Adrenal gland (tissue), 19 donors: ENCODE measurements at places on chromosomes 7 and 10. TPM values are rescaled to one million over a fixed set of nuclear protein-coding genes. Genes with fewer than 3 reads are reported as not detected.
A peak's percentile ranks its signal among the peaks of the same experiment; 100 is the strongest.

The CLDN3 gene
- total RNA-seq, result 0.52 TPM

The HTR5A gene
- total RNA-seq, result not detected

The HMX3 gene
- total RNA-seq, result not detected

The CPVL gene
- 45.4 TPM for total RNA-seq

The UCMA gene
- total RNA-seq, result not detected

The AKR1C8 gene
- total RNA-seq, result not detected

The SEMA3A gene
- total RNA-seq, result 8.4 TPM

The IRF5 gene
- 10.7 TPM for total RNA-seq

The RBM20 gene
- 0.13 TPM for total RNA-seq

DNA sequence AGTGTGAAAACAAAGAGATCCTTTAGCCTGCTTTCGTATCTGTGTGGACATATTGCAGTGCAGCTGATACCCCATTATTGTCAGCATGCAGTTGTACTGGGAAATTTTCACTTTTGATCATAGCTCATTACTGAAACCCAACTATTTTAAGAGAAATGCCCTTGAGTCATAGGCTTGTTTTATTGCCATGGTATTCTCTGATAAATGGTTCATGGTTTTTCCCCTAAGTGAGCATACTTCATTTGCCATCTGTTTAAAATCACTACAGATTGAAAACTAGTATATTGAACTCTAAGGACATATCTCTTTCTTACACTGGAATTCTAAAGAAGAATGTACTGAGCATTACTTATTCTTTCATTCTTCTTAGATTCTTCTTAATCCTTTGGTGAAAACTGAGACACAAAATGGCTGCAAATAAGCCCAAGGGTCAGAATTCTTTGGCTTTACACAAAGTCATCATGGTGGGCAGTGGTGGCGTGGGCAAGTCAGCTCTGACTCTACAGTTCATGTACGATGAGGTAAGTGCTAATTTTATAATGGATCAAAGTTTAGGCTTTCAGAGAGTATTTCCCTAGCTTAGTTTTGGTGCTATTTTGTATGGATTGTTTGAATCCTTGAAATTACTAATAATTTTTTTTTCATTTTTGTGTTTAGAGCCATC is 63.0 kb downstream of the RALA start:
- no peaks in the 10 kb centered on the region for H3K36me3 ChIP-seq
- no peak overlapping the region for H3K4me3 ChIP-seq
- H3K27ac ChIP-seq, result no peak overlapping the region
- peaks cover 41% of the 10 kb centered on the region for H3K4me1 ChIP-seq
- no peak for DNase-seq

DNA sequence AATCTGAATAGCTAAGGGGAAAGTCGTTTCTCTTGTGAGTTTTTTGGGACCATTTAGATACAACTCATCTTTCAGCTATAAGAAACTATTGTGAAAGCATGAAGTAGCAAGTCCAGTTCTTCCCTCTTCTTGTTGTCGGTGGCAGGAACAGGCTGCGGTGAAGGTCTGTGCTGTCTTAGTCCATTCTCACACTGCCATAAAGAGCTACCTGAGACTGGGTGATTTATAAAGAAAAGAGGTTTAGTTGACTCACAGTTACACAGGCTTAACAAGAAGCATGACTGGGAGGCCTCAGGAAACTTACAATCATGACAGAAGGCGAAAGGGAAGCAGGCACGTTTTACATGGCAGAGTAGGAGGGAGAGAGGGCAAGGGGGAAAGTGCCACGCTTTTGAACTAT is 261.8 kb downstream of the GATA3 start:
- no peak overlapping the region for H3K4me3 ChIP-seq
- DNase-seq, result no peak
- no peaks in the 10 kb centered on the region for H3K36me3 ChIP-seq
- no peak overlapping the region for H3K27ac ChIP-seq
- H3K4me1 ChIP-seq, result no peaks in the 10 kb centered on the region

GRCh38 chr7:140857048-140857447 is 67.7 kb downstream of the BRAF start:
- no peaks in the 10 kb centered on the region for H3K27me3 ChIP-seq
- no peak for DNase-seq
- H3K36me3 ChIP-seq, result no peaks in the 10 kb centered on the region
- H3K4me1 ChIP-seq, result no peaks in the 10 kb centered on the region
- no peak overlapping the region for H3K4me3 ChIP-seq

GRCh38 chr10:14822879-14823755 is 14.7 kb downstream of the CDNF start:
- no peak overlapping the region for H3K4me3 ChIP-seq
- H3K27ac ChIP-seq, result no peak overlapping the region
- peak; percentile 54 for DNase-seq
- H3K4me1 ChIP-seq, result no peaks in the 10 kb centered on the region

DNA sequence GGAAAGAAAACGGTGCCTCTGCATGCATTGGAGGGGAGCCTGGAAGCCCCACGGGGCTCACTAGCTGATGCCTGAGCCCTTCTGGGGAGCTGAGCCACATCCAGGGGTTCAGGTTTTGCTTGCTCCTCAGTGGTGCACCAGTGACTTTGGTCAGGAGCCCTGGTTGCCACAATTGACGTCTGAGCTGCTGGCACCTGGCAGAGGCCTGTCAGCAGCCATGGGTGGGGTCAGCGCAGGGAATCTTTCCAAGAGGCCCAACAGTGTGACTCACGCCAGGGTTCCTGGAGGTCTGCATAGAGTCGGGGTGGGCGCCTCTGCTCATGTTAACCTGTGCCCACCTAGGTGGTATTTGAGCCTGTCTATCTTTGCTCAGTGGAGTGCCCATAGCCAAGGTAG is 138.7 kb downstream of the NEURL1 start:
- H3K27ac ChIP-seq, result no peak overlapping the region
- H3K27me3 ChIP-seq, result no peaks in the 10 kb centered on the region
- DNase-seq, result no peak
- no peak overlapping the region for H3K4me3 ChIP-seq
- peaks cover 22% of the 10 kb centered on the region for H3K4me1 ChIP-seq
- H3K36me3 ChIP-seq, result no peaks in the 10 kb centered on the region

DNA sequence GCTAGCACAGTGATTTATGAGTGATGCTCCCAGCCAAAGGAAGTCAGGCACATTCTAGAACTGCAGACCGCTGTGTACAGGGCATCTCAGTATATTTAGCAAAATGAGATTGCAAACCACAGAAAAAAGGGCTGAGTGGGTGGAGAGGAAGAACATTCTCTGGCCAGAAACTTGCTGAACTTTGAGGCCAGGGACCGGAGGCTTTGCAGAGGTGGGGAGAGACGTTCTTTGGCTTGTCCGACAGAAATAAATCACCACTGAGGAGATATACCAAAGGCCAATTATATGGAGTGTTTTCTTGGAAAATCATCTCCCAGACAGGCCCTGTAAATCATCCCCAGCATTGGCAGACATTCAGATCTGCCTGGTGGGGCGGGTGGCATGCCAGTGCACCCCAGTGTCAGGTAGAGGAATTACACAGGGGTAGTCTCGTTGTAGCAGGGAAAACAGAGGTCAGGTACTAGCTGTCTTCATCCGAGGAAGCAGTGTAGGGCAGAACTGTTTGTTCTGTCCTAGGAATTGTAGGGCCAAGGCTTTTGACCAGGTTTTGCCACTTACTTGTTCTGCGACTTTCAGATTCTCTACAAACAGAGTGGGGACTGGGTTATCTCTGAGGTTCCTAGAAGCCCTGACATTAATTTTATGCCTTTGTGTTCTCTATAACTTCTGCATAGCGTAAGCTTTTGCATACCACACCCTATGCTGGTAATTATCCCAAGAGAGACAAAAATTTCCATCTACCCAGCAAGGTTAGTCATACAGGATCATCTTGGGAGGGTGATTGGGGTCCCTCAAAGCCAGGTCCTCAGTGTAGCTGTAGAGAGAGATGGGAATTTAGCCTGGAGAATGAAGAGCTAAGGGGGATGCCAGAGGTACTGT is 655.6 kb downstream of the LRMDA start:
- no peaks in the 10 kb centered on the region for H3K27me3 ChIP-seq
- DNase-seq, result peak; percentile 87
- no peak overlapping the region for H3K4me3 ChIP-seq
- no peak overlapping the region for H3K27ac ChIP-seq

DNA sequence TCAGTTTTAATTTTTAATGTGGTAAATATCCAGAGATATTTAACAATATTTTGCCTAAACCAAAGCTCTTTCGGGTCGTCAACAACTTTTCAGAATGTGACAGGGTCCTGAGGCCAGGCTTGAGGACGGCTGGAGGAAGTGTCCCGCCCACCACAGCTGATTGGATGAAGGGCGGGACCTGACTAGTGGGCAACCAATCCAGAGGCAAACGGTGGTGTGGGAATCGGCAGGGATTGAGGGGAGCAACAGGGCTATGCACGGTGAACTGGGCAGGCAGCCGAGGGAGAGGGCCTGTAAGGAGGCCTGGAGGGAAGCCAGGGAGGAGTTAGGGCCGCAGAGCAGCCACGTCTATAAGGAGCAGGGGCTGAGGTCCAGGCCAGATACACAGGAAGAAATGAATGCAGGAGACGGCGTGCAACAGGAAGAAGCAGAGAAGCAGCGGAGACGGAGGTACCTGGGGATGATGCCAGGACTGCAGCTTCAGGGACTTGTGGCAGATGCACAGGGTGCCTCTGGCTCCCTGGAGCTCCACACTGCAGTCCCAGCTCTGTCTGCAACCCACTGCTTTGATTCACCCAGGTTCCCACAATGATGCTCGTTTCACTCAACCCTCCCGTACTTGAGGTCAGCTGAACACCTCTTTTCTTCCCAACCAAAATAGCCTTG is 46.1 kb upstream of the ZMIZ1 start:
- DNase-seq, result no peak
- peaks cover 10% of the 10 kb centered on the region for H3K4me1 ChIP-seq
- no peaks in the 10 kb centered on the region for H3K36me3 ChIP-seq
- no peak overlapping the region for H3K4me3 ChIP-seq
- no peaks in the 10 kb centered on the region for H3K27me3 ChIP-seq
- no peak overlapping the region for H3K27ac ChIP-seq

DNA sequence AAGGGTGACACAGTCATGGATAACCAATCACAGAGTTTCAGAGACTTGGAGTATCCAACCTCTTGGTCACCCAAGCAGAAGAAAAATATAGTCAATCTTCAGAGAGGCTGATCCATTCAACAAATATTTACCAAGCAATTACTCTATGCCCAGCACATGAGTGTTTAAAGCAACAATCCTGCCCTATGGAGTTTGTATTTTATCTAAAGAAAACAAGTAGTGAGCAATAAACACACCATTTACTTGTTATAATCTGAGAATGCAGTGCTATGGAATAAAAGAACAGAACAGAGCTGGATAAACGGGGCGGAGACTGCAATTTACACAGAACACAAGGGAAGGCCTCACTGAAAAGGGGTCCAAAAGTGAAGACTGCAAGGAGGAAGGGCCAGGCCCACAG is 63.8 kb downstream of the GRB10 start:
- DNase-seq, result no peak
- no peaks in the 10 kb centered on the region for H3K36me3 ChIP-seq
- no peak overlapping the region for H3K27ac ChIP-seq
- H3K27me3 ChIP-seq, result no peaks in the 10 kb centered on the region
- H3K4me1 ChIP-seq, result no peaks in the 10 kb centered on the region
- no peak overlapping the region for H3K4me3 ChIP-seq

DNA sequence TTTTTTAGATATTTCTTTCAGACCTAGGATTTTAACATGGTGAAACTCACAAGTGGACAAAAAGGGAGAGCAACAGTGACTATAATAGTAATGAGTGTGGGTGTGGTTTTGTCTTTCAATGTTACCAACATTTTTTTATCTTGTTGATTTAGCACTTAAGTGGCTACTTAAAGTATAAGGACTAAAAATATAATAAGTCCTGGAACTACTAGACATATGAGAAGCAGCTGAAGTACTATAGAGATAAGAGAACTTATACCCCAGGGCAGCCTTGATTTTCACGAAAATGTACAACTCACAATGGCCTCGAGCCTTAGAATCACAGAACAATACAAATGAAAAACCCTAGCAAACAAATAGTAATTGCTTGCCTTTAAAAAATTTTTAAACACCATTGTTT is 1151.8 kb downstream of the TYW1 start:
- no peak overlapping the region for H3K4me3 ChIP-seq
- no peaks in the 10 kb centered on the region for H3K4me1 ChIP-seq
- H3K36me3 ChIP-seq, result no peaks in the 10 kb centered on the region
- no peak overlapping the region for H3K27ac ChIP-seq

DNA sequence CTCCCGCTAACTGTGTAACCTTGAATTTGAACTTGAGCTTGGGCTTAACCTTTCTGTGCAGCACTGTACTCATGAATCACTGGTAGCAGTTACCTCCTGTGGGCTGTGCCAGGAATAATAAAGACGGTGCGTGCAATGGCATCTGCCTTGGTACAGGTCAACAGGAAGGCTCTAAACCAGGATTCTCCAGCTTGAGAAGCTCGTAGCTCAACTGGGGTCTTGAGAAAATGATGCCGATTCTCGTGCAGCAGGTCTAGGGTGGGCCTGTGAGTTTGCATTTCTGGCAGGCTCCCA is 112.5 kb upstream of the ANLN start:
- peak; percentile 34 for DNase-seq
- peak overlapping the region; percentile 23 for H3K27ac ChIP-seq
- H3K4me3 ChIP-seq, result no peak overlapping the region
- no peaks in the 10 kb centered on the region for H3K27me3 ChIP-seq
- H3K36me3 ChIP-seq, result no peaks in the 10 kb centered on the region

DNA sequence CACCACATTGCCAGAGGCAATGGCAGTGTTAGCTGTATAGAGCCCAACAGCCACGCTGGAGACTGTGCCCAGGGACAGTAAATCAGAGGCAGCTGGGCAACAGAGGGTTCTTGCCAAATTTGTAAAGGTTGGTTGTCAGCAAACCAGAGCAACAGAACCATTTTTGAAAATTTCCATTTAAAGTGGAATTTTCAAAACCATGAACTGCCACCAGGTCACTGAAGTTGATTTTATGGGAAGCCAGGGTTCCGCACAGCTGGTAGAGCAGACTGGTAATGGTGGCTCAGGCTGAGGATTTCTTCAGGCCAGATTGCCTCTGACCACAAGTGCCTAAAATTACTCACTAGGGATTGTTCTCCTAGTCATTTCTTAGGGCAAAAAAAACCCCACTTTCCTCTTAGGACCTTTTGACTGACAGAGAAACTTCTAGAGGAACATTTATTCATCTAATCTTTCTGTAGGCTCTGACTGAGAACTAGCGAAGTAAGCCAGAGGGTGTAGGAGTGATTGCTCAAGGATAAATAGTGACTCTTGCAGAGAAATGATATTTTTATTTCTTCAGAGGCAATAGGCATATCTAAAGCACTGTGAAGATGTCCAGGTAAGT is 342.4 kb downstream of the BBS9 start:
- H3K27me3 ChIP-seq, result no peaks in the 10 kb centered on the region
- no peak overlapping the region for H3K27ac ChIP-seq
- no peak for DNase-seq
- H3K4me3 ChIP-seq, result no peak overlapping the region
- H3K36me3 ChIP-seq, result no peaks in the 10 kb centered on the region

DNA sequence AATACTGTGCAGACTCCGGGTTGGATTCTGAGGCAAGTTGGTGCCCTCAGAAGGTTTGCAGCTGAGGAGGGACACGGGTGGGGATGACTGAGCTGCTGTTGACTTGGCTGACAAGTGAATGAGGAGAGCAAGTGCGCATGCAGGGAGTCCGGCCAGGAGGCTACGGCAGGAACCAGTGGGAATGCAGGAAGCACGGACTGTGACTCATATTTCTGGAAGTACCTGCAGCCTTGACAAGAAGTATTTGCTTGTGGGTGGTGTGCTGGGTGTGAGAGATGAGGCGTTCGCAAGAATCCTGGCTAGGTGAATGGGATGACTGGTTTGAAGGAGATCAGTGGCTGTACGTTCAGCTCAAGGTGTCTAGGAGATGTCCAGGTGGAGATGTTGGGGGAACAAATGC is 30.8 kb upstream of the FXYD4 start:
- no peak overlapping the region for H3K27ac ChIP-seq
- DNase-seq, result peak; percentile 55
- no peaks in the 10 kb centered on the region for H3K27me3 ChIP-seq
- H3K4me1 ChIP-seq, result no peaks in the 10 kb centered on the region
